Suppressor macrophage (primary cell): ENCODE measurements at places on chromosomes 4 and X.

GRCh38 chrX:1321674-1322073 is 14.9 kb upstream of the IL3RA start:
- DNase-seq: peak; percentile 43

DNA sequence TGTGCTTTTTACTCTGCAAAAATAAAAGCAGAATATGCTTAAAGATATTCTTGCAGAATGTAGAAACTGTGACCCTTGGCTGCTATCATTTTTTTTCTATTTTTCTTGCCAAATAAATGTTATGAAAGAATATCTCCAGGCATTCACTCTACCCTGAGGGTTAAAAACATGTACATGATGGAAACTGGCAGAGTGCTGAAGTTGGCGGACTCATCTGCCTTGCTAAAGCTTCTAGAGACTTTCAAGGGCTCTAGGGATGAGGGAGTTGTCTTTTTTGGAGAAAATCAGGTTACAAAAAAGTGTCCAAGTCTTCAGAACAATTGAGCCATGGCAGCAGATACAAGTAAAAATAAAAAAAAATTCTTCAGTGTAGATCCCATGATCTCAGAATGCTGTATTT is 40.5 kb upstream of the NRK start:
- no peak for DNase-seq

GRCh38 chrX:96985046-96985445 is 101.3 kb downstream of the RPA4 start:
- DNase-seq: no peak

DNA sequence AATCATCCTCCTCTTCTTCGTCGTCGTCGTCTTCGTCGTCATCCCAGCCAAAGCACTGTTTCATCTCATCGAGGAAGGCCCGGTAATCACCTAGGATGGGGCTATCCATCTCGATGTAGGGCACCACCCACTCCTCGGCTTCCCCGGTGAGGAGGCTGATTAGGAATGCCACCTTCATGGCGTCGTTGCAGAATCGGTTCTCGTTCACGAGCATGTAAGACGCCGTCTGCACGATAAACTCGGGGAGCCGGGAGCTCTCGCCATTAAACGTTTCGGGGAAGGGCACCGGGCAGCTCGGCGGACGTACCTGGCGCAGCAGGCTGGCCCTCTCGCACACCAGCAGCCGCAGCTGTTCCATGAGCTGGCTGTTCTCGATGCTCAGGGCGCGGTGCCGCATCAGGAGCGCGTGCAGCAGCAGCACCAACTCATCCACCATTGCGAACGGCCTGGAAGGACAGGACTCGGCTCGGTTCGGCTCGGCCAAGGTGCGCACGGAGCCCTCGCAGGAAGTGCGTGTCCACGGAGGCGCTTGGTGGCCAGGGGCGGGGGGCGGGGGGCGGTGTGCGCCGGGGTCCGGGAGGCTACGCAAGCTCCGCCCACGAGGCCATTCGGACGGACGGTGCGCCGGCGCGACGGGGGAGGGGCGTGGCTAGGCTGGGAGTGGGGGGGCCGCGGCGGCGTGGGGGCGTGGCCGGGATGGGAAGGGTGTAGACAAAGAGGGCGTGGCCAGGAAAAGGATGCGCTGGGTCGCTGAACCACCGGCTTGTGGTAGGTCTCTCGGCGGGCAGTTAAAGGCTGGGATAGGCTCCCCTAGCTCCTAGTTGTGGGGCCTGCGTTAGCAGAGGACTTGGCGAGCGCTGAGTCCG is at the start of gene LDOC1:
TSS of gene LDOC1 (minus strand) at position 544 of the 866 bp plus-strand sequence. CDS start at position 436, 108 bp downstream.
- DNase-seq: peak; percentile 45

- DNase-seq: no peak
These were observed 64.6 kb downstream of the KDM6A start for GRCh38 chrX:44937606-44938005.
